Cardiac fibroblast (primary cell): ENCODE measurements at places on chromosomes 2 and 18.

DNA sequence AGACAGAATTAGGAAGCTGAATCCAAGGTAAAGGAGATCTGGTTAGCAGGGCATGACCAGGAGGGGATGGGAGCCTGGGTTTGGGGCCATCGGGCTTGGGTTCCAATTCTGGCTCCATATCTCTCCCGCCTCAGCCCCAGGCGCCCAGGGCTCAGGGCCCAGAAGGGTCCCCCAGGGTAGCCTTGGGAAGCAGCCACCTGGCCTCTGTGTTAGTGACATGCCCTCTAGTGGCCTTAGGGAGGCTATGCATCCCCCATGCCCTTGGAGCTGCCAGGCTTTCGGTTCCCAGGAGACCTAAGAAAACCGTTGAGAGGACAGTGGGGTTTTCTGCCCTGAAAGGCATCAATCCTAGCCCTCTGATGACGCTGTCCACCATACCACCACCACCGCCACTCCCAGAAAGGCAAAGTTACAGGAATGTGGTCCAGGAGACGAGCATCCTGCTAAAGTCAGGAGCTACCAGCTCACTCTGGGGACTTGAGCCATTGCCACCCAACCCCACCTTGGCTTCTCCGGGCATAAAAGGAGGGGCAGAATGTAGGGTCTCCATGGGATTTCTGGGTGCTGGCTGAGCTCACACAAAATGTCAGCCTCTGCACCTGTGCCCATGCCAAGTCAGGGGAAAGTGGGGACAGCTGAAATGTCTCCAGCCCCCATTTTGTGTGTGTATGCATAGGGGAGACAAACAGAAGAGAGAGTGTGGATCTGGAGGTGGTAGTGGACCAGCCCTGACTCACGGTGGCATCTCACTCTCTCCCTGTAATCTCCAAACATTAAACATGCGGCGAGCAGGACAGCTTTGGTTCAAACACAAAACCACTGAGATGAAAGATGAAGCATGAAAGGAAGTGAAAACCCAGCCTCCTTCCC lies 56.5 kb downstream of the EMX1 start:
- DNase-seq = peak; percentile 69

- no peak for DNase-seq
Observed at GRCh38 chr2:19774805-19775176, 127.0 kb downstream of the TTC32 start.

- peak; percentile 77 for DNase-seq
Observed at GRCh38 chr2:74440378-74441169, 1.2 kb downstream of the RTKN start.

- peak; percentile 88 for DNase-seq
Observed at GRCh38 chr18:9719421-9719981, 11.4 kb downstream of the RAB31 start.

GRCh38 chr18:5962362-5962761 lies 67.0 kb upstream of the TMEM200C start:
- no peak for DNase-seq

DNA sequence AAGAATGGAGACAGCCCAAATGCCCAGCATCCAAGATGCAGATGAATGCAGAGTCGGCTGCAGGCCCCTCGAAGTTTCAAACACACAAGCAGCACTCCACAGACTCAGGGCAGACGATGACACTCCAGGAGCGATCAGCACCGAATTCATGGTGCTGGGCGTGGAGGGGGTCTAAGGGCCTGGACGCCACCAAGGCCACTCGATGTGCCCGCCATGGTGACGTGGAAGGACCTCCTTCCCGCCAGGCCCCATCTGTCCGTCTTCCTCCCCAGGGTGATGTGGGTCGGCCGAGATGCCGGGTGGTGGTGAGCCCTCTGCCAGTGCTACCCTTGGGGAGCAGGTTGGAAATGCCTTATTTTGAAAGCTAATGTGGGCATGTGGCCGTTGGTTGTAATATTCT lies 9.4 kb downstream of the KIF1A start:
- no peak for DNase-seq

DNA sequence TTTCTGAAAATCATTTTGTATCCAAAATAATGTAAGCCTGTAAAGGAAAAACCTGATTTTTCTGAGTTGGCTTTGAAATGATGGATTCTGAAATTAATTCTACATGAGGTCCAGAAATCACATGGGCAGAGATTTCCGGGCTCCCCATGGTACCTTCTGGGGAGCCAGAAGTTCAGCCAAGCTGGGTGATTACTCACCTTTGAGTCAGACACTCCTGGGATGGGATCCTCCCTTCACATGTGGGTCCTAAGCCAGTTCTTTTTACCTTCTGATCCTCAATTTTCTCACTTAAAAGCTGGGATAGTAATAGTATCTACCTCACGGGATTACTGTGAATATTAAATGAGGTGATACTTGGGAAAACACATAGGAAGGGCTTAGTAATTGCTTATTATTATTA lies 179.8 kb upstream of the EPAS1 start:
- DNase-seq = peak; percentile 92

DNA sequence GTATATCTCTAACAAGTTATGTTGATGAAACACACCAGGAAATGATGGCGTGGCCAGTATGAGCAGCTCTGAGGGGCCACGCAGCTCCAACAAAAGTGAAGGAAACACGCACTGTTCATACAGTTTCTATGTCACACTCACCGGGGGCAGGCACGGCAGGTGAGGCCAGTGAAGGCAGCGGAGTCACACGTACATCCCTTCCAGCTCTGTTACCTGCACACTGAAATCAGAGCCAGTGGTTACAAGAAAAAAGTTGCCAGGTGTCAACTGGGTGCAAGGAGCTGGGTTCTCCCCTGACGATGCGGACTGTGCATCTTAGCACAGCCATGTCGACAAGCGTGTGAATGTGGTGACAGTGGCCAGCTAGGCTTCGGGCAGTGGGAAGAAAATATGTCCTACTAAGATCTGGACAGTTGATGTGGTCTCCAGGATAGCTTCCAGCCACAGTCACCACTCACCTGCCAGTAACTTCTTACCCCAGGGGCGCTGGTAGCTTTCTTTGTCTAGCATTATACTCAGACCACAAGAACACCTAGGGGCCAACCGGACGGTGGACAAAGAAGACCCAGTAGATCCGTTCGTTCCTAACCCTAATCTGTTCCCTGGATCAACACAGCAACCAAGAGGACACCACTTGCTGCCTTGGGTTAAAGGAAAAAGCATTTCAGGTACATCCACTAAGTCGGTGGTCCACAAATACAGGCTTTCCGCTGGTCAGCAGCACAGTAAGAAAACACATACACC lies 10.1 kb downstream of the HJURP start:
- DNase-seq = no peak

- peak; percentile 48 for DNase-seq
Observed at GRCh38 chr18:48460929-48461583, 51.9 kb upstream of the ZBTB7C start.

GRCh38 chr2:64336171-64336570 lies 117.8 kb upstream of the LGALSL start:
- DNase-seq = no peak

DNA sequence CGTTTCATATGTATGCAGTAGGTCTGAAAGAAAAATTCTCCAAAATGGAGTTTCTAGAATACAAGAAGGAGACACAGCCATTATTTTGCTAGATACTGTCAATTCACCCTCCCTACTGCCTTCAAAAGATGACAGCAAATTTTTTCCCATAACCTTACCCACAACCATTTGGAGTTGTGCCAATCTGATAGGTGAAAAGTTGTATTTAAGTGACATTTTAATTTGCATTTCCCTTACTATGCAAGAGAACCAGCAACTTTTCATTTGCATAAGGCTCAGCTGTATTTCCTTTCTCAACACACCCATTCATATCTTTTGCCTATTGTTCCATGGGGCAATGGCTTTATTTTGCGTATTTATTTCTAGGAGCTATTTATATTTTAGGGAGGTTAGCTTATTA lies 31.4 kb upstream of the IL18RAP start:
- no peak for DNase-seq

GRCh38 chr2:40725040-40725439 lies 273.1 kb upstream of the SLC8A1 start:
- no peak for DNase-seq

GRCh38 chr2:95531254-95531771 lies 46.8 kb upstream of the TRIM43B start:
- DNase-seq = no peak

- DNase-seq = peak; percentile 74
Observed at GRCh38 chr2:11829324-11829946, 83.0 kb downstream of the LPIN1 start.

- peak; percentile 90 for DNase-seq
Observed at GRCh38 chr18:23718243-23718720, 29.0 kb downstream of the LAMA3 start.

DNA sequence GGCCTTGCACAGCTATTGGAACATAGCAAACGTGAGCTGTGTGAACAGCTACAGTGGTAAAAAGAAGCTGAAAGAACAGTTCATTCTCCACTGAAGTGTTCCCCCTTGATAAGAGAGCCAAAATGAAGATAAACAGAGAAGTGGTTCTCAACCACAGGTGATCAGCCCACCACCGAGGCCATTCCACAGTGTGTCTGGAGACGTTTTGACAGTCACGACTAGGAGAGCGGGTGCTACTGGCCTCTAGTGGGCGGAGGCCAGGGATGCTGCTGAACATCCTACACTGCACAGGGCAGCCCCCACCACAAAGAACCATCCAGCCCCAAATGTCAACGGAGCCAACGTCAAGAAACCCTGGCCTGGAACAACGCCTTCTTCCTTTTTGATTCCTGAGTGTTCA lies 38.4 kb downstream of the ADCY3 start:
- no peak for DNase-seq

DNA sequence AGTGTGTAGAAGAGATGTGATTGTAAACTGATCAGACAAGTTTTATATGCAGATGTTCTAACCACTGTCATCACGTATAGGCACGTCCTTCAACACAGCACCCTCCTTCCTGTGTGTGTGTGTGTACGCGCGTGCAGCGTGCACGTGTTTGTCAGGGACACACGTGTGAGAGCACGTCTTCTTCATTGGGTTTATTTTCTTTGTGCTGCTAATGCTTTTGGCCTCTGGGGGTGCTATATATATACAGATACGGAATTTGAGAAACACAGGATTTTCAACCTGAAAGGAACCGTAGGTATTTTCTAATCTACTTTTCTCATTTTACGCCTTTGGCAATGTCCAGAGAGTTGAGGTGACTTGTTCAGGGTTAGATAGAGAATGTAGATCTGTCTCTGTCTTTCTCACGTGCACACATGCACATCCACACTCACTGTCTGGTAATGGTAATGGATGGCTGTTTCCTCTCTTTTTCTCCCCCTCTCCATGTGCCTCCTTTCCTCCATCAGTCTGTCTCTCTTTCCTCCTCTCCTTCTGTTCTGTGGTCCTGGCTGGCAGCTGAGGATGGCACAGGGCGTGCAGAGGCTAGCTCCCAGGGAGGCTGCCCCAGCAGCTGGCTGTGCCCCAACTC lies 13.4 kb upstream of the CELF4 start:
- DNase-seq = peak; percentile 58

- no peak for DNase-seq
Observed at GRCh38 chr2:210593166-210593565, 36.8 kb downstream of the CPS1 start.

DNA sequence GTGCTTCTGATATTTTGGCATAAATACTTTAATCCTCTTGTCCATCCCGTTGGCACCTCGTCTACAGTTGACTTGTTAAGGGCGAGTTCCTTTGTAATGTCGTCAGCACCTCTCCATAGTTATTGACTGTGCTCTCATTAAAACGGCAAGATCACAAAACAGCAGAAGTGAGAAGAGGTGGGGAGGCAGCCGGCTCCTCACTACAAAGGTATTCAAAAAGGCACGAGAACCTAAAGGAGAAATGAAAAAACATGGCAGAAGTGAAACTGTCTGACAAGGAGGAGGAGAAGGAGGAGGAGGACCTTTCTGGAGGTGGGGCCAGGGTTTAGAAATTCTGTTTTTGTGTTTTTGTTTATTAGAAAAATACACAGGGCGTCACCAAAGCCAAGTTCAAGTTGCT lies 235.6 kb downstream of the BCL11A start:
- no peak for DNase-seq

GRCh38 chr2:142694282-142694681 lies 183.2 kb upstream of the KYNU start:
- no peak for DNase-seq

DNA sequence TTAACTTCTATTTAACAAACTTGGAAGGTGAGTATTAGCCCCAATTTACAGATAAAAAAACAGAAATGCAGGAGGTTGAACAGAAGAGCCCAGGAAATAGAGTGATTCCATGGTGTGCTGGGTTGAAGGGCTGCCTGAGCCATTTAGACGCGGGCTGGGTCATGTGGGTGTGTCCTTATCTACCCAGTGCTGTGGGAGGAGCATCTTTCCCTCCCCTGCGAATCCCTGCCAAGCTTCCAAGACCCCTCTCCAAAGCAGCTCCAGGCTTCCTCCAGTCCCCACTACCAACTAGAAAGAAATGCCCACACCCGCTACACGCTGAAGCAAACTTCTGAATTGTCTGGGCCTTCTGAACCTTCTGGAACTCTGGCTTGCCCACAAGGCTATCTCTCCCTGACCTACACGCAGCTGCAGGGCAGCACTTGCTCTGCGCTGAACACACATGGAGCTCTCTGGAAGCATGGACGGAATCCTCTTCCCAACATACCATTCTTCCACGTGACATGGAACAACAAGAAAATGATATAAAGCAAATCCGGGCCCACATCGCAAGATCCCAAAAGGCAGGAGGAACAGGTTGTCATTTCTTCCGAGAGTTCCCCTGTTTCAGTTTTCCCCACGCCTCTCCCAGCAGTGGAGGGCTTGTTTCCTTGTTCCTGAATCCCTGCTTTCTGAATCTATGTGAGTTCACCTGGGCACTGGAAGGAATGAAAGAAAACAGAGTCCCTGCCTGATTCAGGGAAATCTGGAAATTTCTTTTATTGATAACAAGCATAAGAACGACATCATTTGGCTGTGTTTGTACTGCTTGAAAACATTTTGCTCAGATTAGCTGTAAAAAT lies 562.7 kb upstream of the ID2 start:
- no peak for DNase-seq

GRCh38 chr2:226631671-226632070 lies 167.9 kb downstream of the IRS1 start:
- DNase-seq = peak; percentile 40

DNA sequence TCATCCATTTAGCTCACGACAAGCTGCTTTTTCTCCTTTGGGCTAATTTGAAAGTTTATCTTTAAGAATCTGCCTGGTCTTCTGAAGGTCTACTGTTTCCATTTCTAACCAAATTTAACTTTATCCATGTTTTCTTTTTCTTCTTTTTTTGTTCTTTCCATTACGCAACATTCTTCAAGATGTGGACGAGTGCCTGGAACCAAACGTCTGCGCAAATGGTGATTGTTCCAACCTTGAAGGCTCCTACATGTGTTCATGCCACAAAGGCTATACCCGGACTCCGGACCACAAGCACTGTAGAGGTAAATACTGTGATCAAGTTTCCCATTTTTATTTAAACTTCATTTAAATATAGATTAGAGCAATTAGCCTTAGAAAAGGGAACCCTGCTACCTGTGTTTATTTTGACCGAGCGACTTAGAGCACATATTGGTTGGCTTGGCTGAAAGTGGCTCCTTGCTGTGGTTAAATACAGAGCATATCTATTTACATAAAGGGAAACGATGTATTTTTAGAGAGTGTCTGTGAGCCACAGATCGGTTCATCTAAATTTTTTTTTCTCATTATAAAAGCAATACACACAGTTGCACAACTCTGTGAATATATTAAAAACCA lies 183.4 kb upstream of the RASGRP3 start:
- peak; percentile 18 for DNase-seq
